NCI-H2029 treated with DMSO at 0.1 percent for 48 hours (cell line): ENCODE measurements at places on chromosomes 5 and 9.

DNA sequence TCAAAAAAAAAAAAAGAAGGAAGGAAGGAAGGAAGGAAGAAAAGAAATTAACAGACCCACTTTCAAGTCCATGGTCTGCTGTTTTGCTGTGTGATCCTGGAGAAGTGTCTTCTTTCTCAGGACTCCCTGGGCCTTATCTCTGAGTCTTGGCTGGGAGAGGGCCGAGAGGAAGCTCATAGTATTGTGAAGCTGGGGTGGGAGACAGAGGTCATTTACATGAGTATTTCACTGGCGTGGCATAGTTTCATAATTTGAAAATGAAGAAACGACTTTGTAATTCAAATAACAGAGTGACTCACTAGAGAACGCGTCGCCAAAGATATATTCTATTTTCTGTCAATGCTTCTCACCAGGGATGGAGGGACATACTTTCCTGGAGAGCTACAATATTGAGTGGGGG, 2.4 kb upstream of the C9orf50 start:
- DNase-seq = no peak

- DNase-seq = no peak
These were observed 564.0 kb upstream of the RGMB start for GRCh38 chr5:98209418-98209817.

DNA sequence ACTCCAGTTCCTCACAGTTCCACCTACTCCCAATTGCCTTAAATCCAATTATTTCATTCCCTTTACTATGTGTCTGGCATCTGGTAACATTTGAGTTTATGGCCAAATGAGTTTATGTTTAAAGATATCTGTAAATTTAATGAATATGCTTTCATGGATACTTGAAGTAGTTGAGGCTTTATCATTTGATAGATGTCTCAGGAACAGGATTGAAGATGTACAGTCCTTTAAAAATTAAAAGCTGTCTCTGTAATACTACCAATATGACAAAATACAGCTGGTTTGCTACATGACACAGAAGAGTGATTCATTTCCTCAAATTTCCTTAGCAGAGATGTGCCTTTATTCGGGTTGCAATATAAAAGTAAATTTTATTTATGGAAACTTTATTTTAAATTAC, 2326.0 kb upstream of the ACO1 start:
- DNase-seq = no peak

- DNase-seq = no peak
These were observed 816.8 kb upstream of the DMAC1 start for GRCh38 chr9:8616414-8616813.

DNA sequence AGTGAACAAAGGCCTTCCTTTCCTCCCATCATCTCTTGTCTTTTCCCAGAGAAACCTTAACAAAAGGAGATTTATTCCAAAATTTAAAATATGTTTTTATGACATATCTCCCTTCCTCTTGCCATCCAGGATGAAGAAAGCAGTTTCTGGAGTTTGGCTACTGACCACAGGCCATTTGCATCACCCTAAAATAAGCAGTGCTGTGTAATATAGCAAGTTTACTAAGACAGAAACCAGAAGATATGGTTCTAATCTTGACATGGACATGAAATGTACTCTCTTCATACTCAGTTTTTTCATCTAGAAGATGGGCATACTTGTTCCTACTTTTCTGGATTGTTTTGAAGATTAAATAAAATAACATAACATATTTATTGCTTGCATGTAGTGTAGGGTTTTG, 50.2 kb upstream of the ZFAND5 start:
- DNase-seq = no peak

DNA sequence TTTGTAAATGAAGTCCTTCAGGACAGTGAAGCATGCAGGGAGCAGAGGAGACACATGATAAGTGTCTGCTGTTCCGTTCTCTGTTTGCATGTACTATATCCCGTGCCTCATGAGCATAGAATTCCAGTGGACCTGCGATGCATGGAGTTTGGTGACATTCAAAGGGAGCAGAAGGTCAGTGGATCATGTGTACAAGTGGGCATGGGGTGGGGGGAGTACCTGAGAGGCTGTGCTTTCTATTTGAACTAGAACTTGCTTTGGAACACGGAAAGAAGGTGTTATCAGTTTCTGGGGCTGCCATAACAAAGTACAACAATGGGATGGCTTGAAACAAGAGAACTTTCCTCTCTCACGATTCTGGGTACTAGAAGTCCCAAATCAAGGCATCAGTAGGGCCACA, 5.1 kb upstream of the CCNJL start:
- no peak for DNase-seq

DNA sequence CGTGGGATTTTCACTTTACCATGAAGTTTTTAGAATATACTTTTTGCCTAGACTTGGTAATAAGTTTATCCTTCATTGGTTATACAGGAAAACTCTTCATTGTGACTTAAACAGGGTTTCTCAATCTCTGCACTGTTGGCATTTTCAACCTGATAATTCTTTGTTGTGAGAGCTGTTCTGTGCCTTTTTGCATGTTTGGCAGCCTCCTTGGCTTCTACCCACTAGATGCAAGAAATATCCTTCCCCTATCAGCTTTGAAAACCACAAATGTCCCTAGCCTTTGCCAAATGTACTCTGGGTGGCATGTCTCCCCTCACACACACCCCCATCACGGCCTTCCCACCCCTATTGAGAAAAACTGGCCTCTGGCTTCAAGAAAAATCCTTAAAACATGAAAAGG, 180.9 kb downstream of the ESM1 start:
- no peak for DNase-seq

DNA sequence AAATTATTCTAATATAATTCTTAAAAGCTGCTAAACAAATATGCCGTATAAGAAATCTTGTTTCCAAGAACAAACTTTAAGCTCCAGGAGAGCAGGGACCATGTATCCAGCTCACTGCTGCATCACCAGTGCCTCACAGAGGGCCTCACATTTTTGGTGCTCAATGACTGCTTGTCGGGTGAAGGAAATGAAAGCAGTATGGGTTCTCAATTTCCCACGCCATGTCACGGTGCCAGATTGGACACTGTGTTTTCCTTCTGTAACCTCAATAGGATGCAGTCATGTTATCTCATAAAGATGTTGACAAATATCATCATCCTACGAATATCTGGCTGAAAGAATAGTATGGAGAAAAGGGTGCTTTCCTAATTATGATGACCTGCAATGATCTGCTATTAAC, 64.7 kb downstream of the POU5F2 start:
- DNase-seq = no peak

GRCh38 chr5:11426442-11426841, 477.8 kb downstream of the CTNND2 start:
- no peak for DNase-seq

DNA sequence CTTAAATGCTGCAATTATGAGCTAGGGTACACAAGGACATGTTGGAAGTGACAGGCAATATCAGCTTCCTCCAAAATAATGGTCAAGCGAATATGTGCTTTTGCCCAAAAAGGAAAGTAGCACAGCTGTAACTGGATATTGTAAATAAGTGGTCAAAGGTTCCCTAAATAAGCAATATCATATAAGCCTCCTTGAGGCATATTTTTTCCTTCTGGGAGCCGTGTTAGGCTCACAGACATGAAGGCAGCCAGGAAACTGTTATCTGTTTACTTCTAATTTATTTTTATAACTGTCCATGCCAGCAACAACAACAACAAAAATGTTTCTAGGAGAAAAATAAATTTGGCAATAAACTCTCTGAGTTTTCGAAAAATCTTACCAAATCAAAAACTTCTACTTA, 648.3 kb downstream of the PDE4D start:
- no peak for DNase-seq

- no peak for DNase-seq
These were observed 349.3 kb upstream of the TLE4 start for GRCh38 chr9:79222483-79222882.

- no peak for DNase-seq
These were observed 59.9 kb upstream of the ZFR start for GRCh38 chr5:32504329-32504988.

- no peak for DNase-seq
These were observed 55.3 kb downstream of the JAKMIP2 start for GRCh38 chr5:147727200-147727599.

DNA sequence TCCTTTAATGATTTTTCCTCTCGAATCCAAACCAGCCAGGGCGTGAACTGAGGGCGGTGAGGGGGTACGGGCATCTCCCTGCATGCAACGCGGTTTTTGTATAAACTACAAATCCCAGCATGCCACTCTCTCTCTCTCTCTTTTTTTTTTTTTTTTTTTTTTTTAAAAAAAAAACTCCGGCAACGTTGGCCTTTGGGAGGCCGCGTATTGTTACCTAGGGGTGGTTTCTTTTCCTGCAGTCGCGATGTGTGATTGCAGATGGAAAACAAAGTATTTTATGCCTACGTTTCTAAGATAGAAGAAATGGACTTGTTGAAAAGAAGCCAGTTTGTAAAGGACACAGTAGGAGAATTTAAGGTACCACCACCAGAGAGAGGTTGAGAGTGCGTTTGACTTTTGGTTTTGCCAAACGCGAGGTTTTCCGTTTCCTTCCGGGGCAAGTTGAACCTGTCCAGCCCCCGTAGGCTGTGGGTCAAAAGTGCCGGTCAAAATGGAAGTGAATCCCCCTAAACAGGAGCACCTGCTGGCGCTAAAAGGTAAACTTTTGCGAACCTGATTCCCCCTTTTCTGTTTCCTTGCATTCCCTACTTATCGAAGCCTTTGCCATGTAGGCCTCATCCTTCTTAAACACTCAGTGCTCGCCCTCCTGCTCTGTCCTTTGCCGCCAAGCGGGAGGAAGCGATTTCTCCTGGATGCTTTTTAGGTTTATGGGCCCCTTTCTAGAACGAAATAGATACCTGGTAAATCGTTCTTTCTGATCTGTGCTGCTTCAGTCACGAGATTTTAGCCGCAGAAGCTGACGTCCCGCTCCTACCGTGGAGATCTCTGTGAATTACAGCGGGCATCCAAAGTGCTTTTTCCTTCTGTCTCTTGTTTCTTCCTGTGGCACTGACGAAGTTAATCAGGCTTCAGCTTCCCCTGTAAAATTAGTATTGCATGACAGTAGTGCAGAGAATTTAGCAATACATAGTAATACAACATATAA, at the start of the genes SHLD3 and TRAPPC13:
SHLD3 (plus strand) TSS at position 457 of the 985 bp plus-strand sequence. CDS start 4,561 bp downstream, outside the sequence.
TRAPPC13 (plus strand) TSS at position 457 of the 985 bp plus-strand sequence; CDS start at position 491, 34 bp downstream.
- peak; percentile 96 for DNase-seq

- DNase-seq = no peak
These were observed 97.8 kb upstream of the CPLX2 start for GRCh38 chr5:175773534-175774070.

DNA sequence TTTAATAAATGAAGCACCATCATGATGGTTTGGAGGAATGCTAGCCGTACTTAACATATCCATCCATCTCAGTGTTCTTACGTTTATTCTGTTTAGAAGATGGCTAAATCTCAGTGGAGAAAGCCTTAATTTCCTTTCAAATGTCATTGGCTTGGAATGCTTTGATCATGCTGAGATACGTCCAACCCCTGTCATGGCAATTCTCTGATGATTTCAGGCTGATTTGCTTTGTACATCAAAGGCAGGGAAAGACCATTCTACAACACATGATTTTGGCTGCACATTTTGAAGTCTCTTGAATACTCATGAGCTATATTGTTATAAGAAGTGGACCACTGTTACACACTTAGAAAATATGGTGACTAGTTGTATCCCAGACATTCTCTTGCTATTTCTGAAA, 1048.4 kb downstream of the MAT2B start:
- DNase-seq = no peak

DNA sequence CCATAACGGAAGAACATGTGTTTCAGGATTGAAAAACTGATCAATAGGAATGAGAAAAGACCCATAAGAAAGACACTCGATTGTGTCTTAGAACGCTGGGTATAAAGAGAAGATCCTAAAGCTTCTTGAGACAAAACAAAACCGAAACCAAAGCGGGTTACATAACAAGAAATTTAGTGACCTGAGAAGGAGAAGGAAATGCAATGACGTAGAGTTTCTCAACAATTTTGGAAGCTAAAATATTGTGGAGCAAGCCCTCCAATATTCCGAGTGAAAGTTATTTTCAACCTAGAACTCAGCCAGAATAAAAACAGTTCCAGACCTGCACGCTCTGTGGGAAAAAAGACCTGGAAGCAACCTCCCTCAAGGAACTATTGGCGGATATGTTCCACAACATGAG, 81.9 kb upstream of the FREM1 start:
- DNase-seq = no peak

DNA sequence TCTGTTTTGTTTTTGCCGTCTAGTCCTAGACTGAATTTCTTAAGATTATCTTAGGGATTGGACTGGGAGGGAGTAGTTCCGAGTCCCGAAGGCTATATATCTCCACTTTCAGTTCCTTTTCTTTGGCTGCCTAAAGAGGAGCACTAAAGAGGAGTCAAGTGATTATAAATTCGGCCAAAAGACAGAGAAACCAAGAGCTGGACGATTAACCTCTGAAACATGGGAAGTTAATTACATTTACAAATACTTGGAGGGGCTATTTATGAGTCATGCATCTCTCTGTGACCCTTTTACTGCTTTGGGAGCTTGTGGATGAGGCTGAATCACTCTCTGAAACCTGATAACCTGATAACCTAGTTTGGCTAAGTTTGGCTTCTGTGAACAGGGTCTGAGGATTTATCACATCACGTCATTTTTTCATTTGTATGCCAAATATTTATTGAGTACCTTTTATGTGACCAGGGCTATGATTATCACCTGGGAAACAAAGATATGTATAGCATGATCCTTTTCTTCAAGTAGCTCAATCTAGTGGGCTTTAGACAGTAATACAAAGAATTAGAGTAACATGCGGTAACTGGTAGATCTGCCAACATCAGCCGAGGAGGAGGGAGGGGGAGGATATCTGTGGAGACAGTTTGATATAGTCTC, 180.9 kb downstream of the CD180 start:
- peak; percentile 82 for DNase-seq

- DNase-seq = no peak
These were observed 91.6 kb upstream of the PRRC1 start for GRCh38 chr5:127425868-127426267.

DNA sequence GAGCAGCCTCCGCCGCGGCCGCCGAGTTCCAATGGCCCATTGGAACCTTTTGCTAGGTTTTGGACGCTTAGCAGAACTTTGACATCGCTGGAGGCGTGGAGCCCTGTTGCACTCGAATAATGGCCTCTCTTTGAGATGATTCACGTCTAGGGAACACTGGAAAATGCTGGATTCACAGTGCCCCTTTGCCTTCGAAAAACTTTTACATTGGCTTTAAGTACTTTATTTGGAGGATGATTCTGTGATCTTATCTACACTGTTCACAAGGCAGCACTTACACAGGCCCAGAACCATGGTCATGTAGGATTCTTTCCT, 536 bp upstream of the PPIC start:
- DNase-seq = no peak

GRCh38 chr5:138711811-138712210, 41.4 kb upstream of the CTNNA1 start:
- DNase-seq = no peak

- DNase-seq = no peak
These were observed 212.2 kb upstream of the SLC24A2 start for GRCh38 chr9:20001058-20001457.

- DNase-seq = no peak
These were observed 1.2 kb downstream of the INVS start for GRCh38 chr9:100100146-100100667.

- no peak for DNase-seq
These were observed 18.9 kb downstream of the CAMK2A start for GRCh38 chr5:150270541-150271295.
